ENCODE measurements at places on chromosomes 13 and 19. TPM values are rescaled to one million over a fixed set of nuclear protein-coding genes. Genes with fewer than 3 reads are reported as not detected.

Gene CEACAM20
- not detected for total RNA-seq

Gene PGLYRP1
- total RNA-seq, result not detected

Gene ZNF285
- 3.3 TPM for total RNA-seq

Gene SLC25A42
- total RNA-seq, result 22.0 TPM
